Activated CD4-positive, alpha-beta memory T cell treated with anti-CD3 and anti-CD28 coated beads for 36 hours (primary cell): ENCODE measurements at places on chromosomes 3 and 15.

GRCh38 chr3:104101736-104102135 lies 1265.0 kb upstream of the ALCAM start:
- no peak for DNase-seq
- H3K27me3 ChIP-seq = peaks cover 2% of the 10 kb centered on the region
- H3K4me1 ChIP-seq = no peaks in the 10 kb centered on the region
- no peaks in the 10 kb centered on the region for H3K36me3 ChIP-seq
- no peak overlapping the region for H3K27ac ChIP-seq
- H3K4me3 ChIP-seq = no peak overlapping the region

GRCh38 chr3:124986192-124987143 lies 51.9 kb upstream of the MUC13 start:
- peaks cover 7% of the 10 kb centered on the region for H3K36me3 ChIP-seq
- no peaks in the 10 kb centered on the region for H3K4me1 ChIP-seq
- no peak overlapping the region for H3K4me3 ChIP-seq
- no peak for DNase-seq
- no peak overlapping the region for H3K27ac ChIP-seq
- H3K27me3 ChIP-seq = no peaks in the 10 kb centered on the region

DNA sequence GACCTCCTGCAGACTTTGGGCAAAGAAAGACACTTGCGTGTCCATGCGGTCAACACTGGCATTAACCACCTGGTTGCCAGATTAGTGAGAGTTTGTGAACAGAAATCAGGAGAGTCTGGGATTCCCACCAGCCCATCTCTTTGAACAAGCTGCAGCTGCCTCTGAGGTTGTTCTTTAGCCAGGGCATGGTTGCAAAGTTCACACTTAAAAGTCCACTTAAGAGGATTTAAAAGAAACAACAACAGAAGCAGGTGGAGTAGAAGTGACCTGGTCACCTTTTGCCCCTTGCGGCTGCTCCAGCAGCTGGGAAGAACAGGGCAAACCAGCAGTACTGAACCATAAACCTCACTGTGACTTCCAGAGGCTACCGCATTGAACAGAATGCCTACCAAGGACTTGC lies 97.3 kb downstream of the FOXB1 start:
- no peak overlapping the region for H3K27ac ChIP-seq
- peaks cover 3% of the 10 kb centered on the region for H3K4me1 ChIP-seq
- no peak for DNase-seq

DNA sequence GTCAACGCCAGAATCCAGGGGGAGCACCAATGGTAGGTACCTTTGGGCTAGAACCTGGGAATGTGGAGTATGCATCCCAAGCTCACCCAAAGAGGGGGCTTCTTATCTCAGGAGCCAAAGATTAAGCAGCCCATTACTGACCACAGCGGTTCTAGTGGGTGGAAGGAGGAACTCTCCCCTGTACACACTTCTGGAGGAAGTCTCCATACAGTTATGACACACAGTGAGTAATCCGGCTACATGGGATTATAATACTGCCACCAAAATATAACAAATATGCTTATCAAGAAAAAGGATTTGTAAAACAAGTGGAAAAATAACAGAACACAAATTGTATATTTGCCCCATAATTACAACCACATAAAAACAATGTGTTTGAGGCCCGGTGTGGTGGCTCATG lies 8.4 kb downstream of the MYO1E start:
- no peak overlapping the region for H3K4me3 ChIP-seq
- no peaks in the 10 kb centered on the region for H3K4me1 ChIP-seq
- no peak overlapping the region for H3K27ac ChIP-seq
- DNase-seq = no peak

GRCh38 chr3:194756460-194756779 lies 70.7 kb downstream of the FAM43A start:
- H3K4me1 ChIP-seq = no peaks in the 10 kb centered on the region
- peaks cover 7% of the 10 kb centered on the region for H3K27me3 ChIP-seq

DNA sequence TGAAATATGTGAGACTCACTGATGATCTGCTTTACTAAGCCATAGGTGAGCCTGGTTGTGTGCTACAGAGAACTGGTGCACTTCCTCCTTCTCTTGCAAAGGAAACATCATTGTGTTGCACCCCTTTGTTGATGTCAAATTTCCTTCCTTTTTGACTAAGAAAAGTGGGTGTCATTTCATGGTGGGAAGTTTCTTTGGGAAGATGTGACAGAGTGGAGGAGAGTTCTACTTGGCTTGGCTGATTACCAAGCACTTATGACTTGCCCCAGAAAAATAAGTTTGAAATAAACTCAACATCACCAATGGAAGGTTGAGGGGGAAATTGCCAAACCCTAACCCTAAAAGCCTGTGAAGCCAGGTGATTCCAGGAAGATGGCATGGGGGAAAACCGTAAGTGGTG lies 53.5 kb upstream of the KIF23 start:
- no peaks in the 10 kb centered on the region for H3K4me1 ChIP-seq
- no peaks in the 10 kb centered on the region for H3K27me3 ChIP-seq
- no peak for DNase-seq
- H3K27ac ChIP-seq = no peak overlapping the region

DNA sequence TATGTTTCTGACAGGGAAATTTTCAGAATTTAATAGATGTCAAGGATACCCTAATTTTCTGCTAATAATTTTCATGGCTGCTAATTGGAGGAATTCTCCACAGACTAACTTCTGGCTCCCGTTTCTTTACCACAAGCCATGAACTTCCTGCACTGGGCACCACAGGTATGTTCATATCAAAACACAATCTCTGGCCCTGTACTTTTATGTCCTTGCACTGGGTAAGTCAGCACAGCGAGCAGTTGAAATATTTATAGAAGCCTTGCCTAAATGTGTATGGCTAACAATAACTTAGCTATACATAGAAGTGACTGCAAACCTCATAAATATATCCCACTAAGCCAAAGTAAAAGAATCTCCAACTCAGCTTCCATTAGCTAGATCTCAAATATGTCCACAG lies 246.9 kb downstream of the ZIC1 start:
- no peaks in the 10 kb centered on the region for H3K27me3 ChIP-seq
- no peak overlapping the region for H3K27ac ChIP-seq
- H3K4me3 ChIP-seq = no peak overlapping the region
- DNase-seq = no peak

DNA sequence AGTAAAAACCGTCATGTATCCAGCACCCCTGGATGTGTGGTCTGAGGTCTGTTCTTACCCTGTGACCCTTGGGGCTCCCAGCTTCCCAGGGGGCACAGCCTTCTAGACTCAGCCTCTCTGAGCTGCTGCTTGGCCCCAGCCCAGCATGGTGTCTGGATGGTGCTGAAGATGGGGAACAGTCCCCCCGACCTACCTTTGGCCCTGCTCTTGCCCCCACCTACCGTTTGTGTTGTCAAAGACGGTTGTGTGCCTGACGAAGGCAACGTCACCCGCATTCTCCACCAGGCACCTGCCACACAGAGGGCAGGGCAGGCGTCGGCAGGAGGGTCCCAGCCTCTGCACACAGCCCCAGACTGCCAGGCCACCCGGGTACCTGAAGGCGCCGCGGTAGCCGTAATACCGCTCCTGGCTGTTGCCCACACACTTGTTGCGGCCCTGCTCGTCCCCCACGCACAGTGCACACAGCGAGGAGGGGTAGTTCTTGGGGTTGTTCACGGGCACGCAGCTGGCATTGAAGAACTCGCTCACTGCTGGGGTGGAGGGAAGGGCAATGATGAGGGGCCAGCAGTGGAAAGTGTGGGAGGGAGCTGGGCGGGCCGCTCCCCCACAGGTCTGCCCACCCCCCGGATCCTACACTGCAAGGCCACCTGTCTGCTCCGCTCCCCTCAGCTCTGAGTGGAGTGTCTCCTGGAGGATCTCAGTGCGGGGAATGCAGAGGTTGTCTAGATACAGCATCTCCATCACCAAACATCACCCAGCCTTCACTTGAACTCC lies 21.0 kb downstream of the MELTF start:
- no peak overlapping the region for H3K27ac ChIP-seq
- H3K36me3 ChIP-seq = no peaks in the 10 kb centered on the region
- H3K4me3 ChIP-seq = no peak overlapping the region
- H3K4me1 ChIP-seq = peaks cover 8% of the 10 kb centered on the region

DNA sequence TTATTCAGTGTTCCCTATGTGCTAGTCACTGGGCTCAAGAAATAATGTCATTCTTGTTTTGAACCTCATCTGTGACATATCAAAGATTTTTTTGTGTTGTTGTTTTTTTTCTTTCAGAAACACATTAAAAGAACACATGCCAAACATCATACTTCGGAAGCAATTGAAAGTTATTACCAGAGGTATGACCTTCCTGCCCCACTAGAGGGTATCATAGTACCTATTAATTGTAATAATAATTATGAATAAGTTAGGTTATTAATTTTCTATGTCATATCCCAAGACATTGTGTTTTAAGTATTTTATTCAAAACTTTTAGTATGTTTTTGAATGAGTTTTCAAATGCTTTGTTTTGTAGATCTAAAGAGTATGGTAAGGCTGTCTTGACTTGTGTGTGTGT lies 65.7 kb downstream of the CDIN1 start:
- H3K4me3 ChIP-seq = no peak overlapping the region
- H3K27me3 ChIP-seq = no peaks in the 10 kb centered on the region
- no peaks in the 10 kb centered on the region for H3K4me1 ChIP-seq
- peaks cover 9% of the 10 kb centered on the region for H3K36me3 ChIP-seq

- H3K27me3 ChIP-seq = peaks cover 1% of the 10 kb centered on the region
- H3K4me3 ChIP-seq = no peak overlapping the region
- H3K4me1 ChIP-seq = no peaks in the 10 kb centered on the region
Observed at GRCh38 chr3:57030721-57031120, 29.7 kb upstream of the SPATA12 start.

DNA sequence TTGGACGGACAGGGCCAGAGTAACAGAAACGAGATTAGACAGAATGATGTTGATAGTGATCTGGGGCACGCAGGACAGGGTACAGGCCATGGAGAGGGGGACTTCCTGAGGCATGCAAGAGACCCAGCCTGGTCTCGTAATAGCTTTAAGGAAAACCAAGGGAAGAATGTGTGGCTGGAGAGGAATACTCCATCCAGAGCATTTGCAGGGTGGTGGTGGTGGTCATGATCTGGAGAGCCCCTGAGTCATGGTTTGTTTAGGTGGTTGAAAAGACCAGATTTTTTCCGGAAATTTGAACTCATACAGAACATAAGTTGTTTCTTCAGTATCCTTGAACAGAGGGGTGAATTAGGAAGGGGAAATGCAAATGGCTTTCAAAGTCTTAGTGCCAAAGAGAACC lies 138.5 kb downstream of the DUT start:
- no peak overlapping the region for H3K4me3 ChIP-seq
- H3K4me1 ChIP-seq = no peaks in the 10 kb centered on the region
- H3K36me3 ChIP-seq = no peaks in the 10 kb centered on the region
- no peak for DNase-seq

- H3K27ac ChIP-seq = no peak overlapping the region
- no peak for DNase-seq
- peaks cover 1% of the 10 kb centered on the region for H3K27me3 ChIP-seq
- H3K4me3 ChIP-seq = no peak overlapping the region
- H3K4me1 ChIP-seq = no peaks in the 10 kb centered on the region
Observed at GRCh38 chr15:53833134-53833624, 73.7 kb upstream of the WDR72 start.

GRCh38 chr3:50474717-50475116 lies 28.7 kb downstream of the CACNA2D2 start:
- H3K27ac ChIP-seq = no peak overlapping the region
- peaks cover 6% of the 10 kb centered on the region for H3K4me1 ChIP-seq
- H3K27me3 ChIP-seq = no peaks in the 10 kb centered on the region
- H3K36me3 ChIP-seq = no peaks in the 10 kb centered on the region

DNA sequence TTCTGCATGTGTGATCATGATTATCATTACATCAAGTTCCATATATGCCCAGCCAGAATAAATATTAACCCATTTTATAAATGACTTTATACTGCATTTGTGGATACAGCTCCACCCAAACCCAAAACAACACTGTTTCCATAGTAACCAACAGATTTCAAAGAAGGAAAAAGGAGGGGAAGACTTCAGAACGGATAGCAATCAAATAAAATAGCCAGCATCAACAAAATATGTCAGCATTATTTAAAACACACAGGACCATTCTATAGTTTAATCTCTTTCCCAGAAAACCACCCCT lies 114.4 kb downstream of the FOXP1 start:
- no peak overlapping the region for H3K27ac ChIP-seq
- no peak overlapping the region for H3K4me3 ChIP-seq
- no peaks in the 10 kb centered on the region for H3K27me3 ChIP-seq
- H3K36me3 ChIP-seq = peaks cover 34% of the 10 kb centered on the region
- no peak for DNase-seq
- H3K4me1 ChIP-seq = peaks cover 45% of the 10 kb centered on the region

DNA sequence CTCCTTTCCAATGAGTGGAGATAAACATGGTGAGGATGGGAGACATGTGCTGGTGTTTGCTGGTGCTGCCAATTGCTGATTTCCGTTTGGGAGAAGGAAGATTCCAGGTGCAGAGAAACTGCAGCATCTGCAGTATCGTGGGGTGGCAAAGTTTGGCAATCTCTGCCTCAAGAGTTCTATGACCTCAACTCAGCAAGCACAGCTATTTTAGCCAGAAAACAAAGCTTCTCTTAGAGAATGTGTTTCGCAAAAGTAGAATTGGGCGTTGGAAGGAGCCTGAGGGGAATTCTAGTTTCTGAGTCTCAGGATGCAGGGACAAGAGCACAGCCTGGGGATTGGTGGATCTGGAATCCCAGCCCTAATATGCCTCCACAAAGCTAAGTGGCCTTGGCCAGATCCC lies 18.2 kb upstream of the SHC4 start:
- no peaks in the 10 kb centered on the region for H3K36me3 ChIP-seq
- H3K27ac ChIP-seq = no peak overlapping the region
- H3K4me1 ChIP-seq = no peaks in the 10 kb centered on the region
- DNase-seq = no peak

- no peaks in the 10 kb centered on the region for H3K27me3 ChIP-seq
- H3K36me3 ChIP-seq = no peaks in the 10 kb centered on the region
- H3K4me3 ChIP-seq = no peak within 1 kb of the TSS
- no peak within 1 kb of the TSS for H3K27ac ChIP-seq
- no peak for DNase-seq
Observed at GRCh38 chr15:68204776-68205557, at the start of gene CALML4. CALML4 (minus strand) TSS chr15:68205332; CDS start chr15:68205247, 85 bp downstream.

DNA sequence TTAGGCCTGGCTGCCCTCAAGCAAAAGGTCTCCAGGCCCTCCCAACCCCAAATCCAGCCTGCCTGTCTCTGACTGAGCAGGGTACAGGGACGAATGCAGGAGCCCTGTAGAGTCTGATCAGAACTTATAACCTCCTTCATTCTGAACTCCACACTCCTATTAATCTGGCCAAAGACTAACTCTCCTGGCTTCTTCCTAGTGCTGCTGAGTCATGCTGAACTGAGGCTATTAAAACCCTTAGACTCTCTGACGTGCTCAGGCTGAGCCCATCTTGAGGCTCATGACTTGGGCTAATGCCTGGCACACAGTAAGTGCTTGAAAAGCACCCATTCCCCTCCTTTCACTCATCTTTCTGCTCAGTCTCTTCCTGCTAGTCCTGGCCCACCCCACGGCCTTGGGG lies 81.9 kb downstream of the NUP210 start:
- peaks cover 64% of the 10 kb centered on the region for H3K36me3 ChIP-seq
- no peak for DNase-seq
- no peaks in the 10 kb centered on the region for H3K27me3 ChIP-seq
- peaks cover 2% of the 10 kb centered on the region for H3K4me1 ChIP-seq
- no peak overlapping the region for H3K4me3 ChIP-seq
